Stimulated activated naive CD4-positive, alpha-beta T cell treated with Interleukin-2 at 50 U/mL for 16 hours (primary cell): ENCODE measurements at places on chromosomes 4 and X.
A peak's percentile ranks its signal among the peaks of the same experiment; 100 is the strongest.

DNA sequence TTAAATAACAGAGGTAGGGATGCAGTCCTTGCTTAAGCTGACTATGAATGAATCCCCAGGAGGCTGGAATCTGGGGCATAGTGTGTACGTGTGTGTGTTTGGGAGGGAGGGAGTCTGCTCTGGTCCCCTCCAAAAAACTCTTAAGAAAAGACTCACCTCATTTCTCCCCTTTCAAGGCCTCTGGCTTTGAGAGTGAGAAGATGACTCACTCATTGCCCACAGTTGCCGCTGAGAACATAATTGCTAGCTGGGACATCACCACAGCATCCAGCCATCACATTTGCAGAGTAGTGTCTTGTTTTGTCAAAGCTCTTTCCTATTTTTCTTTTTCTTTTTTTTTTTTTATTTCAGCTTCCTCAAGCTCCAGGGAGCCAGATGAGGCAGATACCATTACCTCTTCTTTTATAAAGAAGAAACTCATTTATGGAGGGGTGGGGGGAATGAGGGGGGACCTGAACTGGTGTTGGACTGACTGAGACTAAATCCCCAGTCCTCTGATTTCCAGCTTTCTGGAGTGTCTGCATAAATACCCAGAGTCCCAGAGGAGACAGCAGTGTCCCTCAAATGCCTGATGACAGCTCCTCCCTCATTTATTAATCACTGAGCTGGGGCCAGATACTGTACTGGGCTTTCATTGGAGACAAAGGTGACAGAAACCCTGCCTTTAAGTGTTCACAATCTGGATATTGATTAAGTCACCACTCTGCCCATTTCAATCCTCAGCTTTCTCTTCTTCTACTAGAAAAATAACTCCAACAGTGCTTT, 61.9 kb upstream of the LAS1L start:
- peak; percentile 41 for DNase-seq

DNA sequence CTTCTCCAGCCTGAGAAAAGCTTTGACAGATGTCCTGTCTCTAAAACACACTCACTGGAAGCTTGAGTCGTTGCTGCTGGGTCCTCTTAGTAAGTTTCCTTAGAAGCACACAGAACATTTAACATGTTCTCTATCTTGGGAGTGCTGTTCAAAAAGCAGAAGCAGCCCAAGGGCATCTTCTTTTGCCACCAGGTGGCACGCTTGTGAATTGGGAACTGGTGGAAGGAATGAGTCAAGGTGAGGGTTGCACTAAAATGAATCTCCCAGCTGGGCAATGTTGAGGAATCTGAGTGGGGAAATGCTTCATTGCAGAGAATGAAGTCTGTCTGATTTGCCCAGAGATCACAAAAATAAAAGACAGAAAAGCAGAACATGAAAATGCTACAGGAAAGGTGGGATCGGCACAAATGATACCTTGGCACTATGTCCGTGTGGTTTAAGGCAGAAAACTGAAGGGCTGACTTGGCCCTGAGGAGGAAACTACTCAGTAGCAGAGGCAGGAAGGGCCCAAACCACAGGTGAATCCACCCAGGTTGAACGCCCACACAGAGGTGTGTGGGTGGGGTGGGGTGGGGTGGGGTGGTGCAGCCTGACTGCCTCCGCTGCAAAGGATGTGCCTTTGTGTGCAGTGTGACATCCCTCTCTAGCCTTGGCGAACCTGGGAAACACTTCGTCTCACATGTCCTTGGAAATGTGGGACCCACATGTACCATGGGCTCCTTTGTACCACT, 26.0 kb downstream of the KIT start:
- DNase-seq, result peak; percentile 32

DNA sequence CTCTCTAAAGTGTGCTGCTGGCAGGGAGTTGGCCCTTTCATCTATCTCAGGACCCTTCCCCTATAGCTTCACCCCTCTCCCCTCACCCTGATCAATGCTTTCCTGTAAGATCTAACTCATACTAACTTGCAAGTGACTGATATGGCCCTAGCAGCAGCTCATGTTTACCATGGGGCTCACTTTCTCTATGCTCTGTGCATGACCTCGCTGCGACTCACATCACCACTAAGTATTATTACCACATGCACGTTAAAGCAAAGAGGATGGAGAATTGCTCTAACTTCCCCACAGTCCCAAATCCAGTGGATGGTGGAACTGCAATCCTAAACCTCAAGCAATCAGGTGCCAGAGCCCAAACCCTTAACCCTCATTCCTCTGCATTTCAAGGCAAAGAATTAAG, 626.6 kb downstream of the MID1IP1 start:
- DNase-seq, result peak; percentile 17

- no peak for DNase-seq
Measured at GRCh38 chr4:54588404-54588803, 69.4 kb upstream of the KIT start.

- DNase-seq, result no peak
Measured at GRCh38 chr4:69092190-69092589, 4.1 kb upstream of the UGT2B7 start.

- DNase-seq, result no peak
Measured at GRCh38 chrX:105845631-105846030, 23.3 kb downstream of the NRK start.
